ENCODE measurements at places on chromosomes 16 and 17.

GRCh38 chr16:28558456-28558855 lies 4.7 kb downstream of the SGF29 start:
- no peak for DNase-seq

- no peak for DNase-seq
Observed at GRCh38 chr17:61574542-61575351, 16.3 kb downstream of the NACA2 start.

DNA sequence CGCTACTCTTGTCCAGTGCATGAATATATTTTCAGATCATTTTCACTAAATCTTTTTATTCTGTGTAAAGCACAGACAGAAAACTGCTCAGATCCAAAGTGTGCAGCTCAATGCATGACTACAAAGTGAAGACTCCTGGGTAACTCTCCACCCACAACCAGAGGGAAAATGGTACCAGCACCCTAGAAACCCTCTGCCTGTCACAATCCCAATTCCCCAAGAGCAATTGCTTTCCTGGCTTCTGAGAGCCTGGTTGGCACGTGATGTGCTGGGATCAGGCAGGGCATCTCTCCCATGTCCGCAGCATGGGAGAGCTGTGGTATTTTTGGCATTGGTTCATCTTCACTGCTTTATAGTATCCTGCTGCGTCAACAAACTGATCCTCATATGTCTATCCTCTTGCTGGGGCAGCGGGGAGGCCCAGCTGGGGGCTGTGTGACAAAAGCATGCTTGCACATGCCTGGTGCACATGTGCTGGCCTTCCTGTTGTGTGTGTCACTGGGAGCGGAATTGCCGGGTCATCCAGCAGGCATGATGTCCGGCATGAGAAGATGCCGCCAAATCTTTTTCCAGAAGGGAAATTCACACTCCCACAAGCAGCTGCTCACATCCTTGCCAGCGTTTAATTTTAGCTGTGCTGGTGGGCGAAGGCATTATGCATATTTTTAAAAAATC lies 278.9 kb upstream of the FOXF1 start:
- no peak for DNase-seq

DNA sequence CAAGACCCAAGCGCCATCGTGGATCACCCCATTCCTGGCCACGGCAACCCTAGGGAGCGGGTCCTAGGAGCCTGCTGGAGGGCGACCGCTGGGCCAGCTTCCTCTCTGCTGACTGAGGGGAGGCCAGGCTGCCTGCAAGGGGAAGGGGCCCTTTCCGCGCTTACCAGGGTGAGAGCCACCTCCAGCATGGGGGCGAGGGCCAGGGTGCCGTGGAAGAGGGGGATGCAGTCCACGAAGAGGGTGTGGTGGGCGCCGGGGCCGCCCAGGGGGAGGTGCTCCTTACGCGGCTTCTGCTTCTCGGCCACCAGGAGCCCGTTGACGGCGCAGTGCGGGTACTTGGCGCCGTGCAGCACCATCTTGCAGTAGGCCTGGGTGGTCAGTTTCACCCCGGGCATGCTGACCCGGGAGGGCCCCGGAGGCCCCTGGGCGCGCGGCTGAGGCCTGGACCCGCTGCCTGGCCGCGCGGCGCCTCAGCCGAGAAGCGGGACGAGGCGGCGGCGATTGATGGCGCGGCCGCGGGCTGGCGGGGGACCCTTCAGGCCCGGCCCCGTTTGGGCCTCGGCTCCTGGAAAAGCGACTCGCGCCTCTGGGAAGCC lies 345 bp downstream of the EMC8 start:
- DNase-seq = no peak

- DNase-seq = no peak
Observed at GRCh38 chr17:69696650-69697049, 282.2 kb downstream of the MAP2K6 start.

GRCh38 chr16:11449716-11450115 lies 104.5 kb downstream of the RMI2 start:
- DNase-seq = no peak

DNA sequence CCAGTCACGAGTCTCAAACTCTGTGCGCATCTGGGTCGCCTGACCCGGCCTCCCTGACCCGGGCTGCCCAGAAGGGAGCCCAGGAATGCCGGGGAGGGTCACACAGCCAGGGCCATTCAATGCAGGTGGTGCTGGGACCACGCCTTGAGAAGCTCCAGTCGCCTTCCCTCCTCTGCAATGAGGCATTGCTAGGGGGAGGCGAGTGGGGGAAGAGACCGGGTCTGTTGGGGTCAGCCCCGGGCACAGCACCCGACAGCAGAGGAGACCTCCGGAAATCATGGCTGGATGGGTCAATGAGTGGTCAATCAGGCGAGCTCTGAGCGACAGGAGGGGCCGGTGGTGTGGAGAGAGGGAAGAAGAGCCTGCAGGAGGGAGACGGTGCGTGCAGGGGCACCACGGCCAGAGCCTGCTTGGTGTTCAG lies 13.3 kb downstream of the JPH3 start:
- no peak for DNase-seq

DNA sequence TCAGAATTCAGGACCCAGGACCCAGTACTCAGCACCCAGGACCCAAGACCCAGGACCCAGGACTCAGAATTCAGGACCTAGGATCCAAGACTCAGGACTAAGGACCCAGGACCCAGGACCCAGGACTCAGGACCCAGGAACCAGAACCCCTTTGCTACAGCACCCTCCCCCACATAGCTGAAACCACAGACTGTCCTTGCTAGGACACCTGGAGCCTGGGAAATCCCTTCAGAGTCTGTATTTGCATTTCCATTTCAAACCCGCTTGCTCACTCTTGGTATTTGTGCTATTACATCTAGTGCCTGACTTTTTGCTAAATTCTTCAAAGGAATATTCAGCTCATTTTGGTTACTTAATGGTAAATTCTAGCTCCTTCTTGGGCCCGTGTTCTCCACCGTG lies 275.8 kb upstream of the MAF start:
- DNase-seq = no peak

- DNase-seq = no peak
Observed at GRCh38 chr17:74646231-74646630, 22.7 kb upstream of the CD300E start.

GRCh38 chr17:61770752-61771533 lies 92.4 kb downstream of the BRIP1 start:
- DNase-seq = no peak

DNA sequence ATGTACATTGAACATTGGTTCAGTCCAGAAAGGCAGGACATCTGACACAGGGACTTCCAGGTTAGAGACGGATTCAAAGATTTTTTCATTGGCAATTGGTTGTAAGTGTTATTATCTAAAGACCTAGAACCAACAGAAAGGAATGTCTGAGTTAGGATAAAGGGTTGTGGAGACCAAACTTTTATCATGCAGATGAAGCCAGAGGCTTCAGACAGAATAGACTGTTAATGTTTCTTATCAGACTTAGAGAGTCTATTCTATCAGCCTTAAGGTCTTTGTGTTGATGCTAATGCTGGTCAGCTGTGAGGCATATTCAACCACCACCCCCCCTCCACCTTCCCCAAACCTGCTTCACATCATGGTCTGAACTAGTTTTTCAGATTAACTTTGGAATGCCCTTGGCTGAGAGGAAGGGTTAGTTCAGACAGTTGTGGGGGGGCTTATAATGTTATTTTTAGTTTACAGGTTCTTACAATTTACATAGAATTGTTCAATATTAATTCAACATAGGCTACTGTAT lies 2.1 kb upstream of the ITGB3 start:
- no peak for DNase-seq

DNA sequence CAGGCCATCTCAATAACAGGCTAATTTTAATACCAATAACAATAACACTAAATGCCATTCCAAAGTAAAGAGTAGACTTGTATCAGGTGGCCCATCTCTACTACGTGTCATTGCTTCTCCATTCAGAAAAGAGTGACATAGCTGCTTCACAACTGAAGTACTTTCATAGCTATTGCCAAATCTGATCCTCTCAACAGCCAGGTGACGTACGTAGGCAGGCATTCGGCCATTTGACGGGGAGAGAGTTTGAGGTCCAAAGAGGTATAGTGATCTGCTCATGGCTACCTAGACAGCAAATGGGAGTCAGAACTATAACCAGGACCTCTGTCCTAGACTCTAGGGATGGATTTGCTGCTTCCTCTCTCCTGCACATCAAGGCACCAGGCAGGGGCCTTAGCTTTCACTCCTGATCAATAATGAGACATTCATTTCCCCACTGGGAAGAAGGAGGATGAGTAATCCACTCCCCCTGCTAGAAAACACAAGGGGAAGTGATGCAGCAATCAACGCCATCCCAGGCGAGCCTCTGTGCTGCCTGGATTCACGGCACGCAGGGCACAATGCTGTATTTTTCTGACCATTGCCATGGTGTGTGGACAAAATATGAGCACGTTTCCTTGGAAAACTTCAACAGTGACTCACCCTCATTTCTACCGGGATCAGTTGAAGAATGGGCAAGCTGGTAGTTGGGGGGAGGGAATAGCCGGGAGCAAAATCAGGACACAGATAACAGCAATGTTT lies 80.9 kb downstream of the SPACA3 start:
- no peak for DNase-seq

DNA sequence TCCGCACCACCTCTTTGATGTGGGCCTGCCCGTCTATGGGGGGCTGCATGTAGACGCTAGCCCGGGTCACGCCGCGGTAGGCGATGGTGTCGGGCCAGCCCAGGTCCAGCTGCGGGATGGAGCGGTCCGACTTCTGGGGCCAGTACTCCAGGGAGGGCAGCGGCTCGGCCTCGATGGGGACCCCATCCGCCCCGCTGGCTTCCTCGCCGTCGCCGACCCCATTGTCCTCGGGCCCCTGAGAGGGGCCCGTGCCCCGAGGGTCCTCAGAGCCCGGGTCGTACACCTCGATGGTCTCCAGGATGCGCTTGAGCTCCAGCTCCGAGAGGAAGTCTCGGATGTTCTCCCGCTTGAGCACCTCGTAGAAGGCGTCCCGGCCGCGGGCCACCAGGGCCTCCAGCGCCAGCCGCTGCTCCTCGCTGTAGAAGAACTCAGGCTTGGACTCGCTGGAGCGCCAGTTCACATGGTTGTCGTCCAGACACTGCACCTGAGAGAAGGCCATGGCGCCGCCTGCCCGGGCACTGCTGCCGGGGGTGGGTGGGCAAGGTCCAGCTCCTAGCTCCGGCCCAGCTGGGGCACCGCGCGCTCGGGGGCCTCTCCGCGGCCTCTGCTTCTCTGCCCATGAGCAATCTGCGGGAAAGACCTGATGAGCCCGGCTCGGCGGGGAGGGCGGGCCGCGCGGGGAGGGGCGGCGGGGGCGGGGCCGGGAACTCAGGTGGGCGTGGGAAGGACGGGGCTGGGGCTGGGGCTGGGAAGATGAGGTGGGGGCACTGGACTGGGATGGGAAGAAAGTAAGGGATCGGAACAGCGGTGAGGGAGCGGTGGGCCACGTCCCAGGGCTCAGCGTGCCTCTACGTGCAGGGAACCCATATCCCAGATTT lies 782 bp downstream of the FAM83G start:
- no peak for DNase-seq

DNA sequence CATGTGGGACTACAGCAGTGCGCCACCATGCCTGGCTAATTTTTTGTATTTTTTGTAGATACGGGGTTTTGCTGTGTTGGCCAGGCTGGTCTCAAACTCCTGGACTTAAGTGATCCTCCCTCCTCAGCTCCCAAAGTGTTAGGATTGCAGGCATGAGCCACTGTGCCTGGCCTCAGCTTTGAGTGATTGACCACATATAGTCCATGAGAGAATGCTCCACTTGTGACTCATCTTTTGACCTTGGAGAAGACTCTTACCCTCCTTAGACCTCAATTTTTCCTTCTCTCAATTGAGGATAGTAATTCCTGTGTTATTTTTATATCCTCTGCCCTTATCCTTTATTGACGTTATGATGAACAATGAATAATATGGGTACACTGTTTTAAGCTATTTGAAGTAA lies 30.9 kb upstream of the DUSP14 start:
- DNase-seq = no peak

DNA sequence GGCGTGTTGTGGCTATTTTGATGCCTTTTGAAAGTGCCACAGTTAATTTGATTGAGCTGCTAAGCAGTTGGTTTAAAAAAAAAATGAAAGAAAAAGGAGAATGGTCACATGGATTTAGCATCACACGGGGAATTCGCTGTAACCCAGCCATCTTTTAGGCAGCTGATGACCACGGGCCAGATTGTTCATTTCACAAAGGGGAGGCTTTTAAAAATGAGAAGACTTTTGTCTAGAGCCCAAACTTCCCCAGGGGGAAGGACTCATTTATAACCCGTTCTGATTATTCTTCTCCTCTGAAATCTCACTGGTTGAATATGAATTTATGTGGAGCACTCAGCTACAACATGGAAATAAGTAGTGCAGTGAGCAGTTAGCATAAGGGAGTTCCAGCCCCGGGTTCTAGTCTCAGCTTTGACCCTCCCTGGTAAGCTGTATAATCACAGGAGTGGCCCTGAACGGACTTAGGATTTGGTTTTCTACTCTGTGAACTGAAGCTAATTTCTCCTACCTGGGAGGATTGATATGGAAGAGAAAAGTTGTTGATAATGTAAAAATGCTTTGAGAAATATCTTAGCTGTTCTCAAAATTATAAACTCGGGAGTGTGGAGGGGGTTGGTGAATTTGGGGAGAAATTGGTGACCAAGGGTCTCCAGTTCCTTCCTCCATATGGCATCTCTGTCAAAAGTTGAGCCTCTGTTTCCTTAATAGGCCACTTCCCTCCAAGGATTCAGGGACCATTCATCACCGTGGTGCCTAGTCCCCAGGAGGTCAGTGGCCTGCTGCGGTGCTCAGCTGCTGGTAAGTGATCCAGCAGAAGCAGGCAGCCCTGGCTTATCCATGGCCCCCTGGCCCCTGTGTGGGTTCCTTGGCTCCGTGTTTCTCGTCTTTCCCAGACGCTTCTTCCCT lies 76.4 kb upstream of the TBX2 start:
- no peak for DNase-seq

DNA sequence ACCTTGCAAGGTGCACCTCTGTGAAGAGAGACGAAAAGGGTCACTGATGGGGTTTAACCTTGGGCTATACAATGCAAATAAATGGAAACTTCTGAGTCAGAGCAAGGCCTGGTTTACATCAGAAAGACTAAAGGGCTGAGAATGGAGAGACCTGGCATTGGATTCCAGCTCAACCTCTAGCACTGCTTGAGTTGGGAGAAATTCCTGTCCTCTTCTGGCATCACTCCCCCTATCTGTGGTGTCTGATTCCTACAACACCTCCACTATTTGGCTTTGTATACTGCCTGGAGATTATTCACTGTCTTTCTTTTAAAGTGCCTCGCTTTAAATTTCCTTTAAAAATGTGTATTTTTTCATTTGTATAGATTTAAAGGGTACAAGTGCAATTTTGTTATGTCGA lies 68.8 kb downstream of the GPR139 start:
- no peak for DNase-seq

- DNase-seq = no peak
Observed at GRCh38 chr16:14071576-14072271, 605 bp downstream of the MRTFB start.

DNA sequence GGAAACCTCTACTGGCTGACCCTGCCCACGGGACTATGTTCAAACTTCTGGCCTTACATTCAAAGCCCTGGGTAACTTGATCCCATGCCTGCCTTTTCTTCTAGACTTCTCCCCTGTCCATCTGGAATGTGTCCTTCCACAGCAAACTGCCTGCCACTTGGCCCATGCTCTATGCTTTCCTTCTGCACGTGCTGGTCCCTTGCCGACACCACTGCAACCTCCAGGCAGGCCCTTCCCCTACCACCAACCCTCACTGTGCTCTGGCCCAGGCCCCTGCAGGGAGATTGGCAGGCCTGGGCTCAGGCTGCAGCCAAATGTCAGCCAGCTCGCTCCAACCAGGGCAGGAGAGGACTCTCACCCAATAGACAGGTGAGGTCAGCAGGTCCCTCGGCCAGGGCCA lies 11.0 kb downstream of the HSD11B2 start:
- DNase-seq = no peak
